Fibroblast of skin of back (primary cell): ENCODE measurements at places on chromosomes 11 and 22.

- no peak for DNase-seq
Observed at GRCh38 chr11:134481135-134481534, 69.1 kb upstream of the B3GAT1 start.

GRCh38 chr11:118998822-118999221, 884 bp downstream of the CENATAC start:
- peak; percentile 50 for DNase-seq

DNA sequence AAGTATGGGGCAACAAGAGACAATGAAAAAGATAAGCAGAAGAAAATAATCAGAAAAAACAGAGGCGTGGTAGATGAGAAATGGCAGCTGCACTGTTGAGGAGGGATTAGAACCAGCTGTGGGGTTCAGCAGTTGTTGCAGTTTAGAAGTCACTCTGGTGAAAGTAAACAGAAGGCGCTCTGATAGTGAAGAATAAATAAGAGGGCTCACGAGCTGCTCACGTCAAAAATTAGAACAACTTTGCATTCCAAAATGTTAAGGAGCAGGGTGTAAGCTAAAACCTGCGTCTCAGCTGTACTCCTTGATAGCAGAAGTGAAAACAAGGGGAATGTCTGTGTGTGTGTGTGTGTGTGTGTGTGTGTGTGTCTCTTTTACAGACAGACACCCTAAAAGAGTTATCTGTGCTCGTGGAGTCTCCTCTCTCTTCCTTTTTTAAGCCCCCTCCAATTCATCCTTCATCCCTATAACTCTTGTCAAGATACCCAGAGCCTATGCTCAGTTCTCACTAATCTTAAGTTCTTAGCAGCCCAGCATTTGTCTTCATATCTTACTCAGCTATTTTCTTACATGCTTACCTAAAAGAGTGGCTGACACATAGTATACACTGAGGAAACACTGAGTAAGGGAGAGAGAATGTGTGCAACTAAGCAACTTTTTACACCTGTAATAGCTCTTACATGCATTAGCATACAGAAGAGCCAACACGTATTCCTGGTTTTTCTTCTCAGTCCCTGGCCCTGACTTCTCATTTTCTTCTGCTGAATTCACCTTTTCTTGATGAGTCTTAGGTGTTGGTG, 8.9 kb downstream of the TTC17 start:
- no peak for DNase-seq

GRCh38 chr11:130773244-130773820, 142.9 kb downstream of the SNX19 start:
- no peak for DNase-seq

- DNase-seq: peak; percentile 79
Observed at GRCh38 chr11:7204778-7205177, 46.9 kb upstream of the SYT9 start.

DNA sequence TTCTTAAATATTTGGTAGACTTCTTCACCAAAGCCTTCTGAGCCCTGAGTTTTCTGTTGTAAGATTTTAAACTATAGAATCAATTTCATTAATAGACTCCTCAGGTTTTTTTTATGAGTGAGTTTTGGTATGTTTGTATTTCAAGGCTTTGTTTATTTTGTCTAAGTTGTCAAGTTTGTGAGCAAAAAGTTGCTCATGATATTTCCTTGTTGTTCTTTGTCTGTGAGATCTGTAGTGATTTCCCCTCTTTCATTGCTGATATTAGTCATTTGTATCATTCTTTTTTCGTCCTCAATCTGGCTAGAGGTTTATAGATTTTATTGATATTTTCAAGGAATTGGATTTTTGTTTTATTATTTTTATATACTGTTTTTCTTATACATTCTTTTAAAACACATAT, 121.0 kb downstream of the MORC2 start:
- no peak for DNase-seq

DNA sequence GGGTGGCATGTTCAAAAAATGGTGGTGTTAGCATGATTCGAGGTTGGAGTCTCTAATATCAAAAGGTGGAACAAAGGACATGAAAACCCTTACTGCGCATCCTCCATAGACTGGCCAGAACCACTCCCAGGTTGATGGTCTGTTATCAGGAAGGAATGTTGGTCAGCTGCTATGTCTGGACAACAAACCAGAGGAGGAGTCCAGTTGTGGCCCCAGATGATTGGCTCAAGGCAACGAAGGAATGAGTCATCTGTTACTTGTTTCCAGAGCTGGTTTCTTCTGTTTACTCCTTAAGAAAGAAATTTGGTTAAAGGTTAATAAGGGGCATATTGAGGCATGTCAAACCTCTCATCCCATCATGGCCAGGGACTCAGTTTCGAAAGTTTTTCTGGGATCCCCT, 56.8 kb upstream of the GRIA4 start:
- no peak for DNase-seq

- no peak for DNase-seq
Observed at GRCh38 chr22:18096823-18097222, 13.8 kb upstream of the TUBA8 start.

GRCh38 chr22:41001722-41002122, 50.5 kb downstream of the RBX1 start:
- peak; percentile 22 for DNase-seq

GRCh38 chr11:63020671-63021291, 5.1 kb upstream of the SLC22A8 start:
- no peak for DNase-seq

DNA sequence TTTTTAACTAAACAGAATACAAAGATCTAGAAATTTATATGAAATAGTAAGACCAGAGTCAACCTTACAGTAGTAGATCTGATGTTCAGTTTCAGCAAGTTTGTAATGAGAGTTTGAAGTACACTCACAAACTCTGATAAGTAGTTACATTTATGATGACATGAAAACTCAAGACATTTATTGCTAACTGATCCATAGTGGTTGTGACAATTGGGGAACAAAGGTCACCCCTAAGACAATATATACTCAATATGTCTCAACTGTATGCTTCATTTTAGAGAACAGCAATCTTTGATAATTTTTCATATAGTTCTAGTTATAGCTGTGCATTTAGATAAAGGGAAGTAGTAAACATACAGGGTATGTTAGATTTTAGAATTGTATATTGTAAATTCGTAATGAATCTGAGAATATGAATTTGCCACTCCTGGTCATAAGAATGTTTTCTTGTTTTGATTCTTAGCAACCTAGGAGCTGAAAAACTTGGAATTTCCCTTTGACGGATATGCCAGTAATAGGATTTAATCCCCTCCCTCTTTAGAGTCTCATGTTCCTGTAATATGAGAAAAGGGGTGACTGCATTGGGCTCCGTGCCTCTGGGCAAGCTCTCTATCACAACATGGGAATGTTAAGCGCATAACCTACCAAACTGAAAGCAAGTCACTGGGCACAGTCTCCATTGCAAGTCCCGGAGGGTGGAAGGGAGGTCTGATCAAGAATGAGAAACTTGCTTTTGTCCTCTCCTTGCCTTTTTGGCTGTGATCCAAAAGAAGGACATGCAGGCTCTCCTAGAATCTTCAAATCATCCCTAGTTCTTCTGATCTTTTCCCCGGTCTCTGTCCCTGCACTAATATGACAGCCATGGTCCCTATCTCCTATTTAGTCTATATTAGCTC, 11.4 kb downstream of the OR10D3 start:
- DNase-seq: peak; percentile 7

- no peak for DNase-seq
Observed at GRCh38 chr11:24457985-24458384, 38.9 kb upstream of the LUZP2 start.

- DNase-seq: no peak
Observed at GRCh38 chr22:27662359-27663301, 138.9 kb downstream of the MN1 start.

DNA sequence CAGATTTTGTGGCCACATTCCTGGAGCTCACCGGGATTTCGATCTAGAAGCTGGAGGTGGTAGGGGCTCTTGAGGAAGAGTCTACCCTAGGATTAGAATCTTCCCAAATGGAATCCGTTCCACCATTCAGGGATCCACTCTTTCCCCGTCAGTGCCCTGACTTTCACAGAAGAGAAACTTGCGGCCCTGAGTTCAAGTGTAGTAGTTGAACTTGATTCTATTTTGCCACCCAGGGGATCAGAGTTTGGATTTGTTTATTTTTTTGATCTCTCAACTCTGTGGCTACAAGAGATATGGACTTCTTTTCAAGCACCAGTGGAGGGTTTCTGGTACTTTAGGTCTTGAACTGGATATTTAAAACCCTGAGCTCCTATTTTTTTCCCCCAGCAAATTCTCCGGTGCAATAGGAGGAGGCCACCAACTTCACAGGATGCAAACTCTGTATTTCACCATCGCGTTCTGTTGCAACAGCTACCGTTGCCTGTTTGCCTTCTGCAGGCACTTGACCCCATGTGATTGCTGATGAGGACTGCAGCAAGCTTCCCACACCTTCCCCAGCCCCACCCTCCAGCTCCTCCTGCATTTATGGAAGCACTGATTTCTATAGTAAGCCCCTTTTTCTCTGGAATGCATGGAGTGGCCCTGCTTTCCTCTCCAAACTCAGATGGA, 14.8 kb upstream of the MRGPRF start:
- no peak for DNase-seq

GRCh38 chr11:6022956-6023355, 7.6 kb downstream of the OR56A1 start:
- DNase-seq: peak; percentile 9

DNA sequence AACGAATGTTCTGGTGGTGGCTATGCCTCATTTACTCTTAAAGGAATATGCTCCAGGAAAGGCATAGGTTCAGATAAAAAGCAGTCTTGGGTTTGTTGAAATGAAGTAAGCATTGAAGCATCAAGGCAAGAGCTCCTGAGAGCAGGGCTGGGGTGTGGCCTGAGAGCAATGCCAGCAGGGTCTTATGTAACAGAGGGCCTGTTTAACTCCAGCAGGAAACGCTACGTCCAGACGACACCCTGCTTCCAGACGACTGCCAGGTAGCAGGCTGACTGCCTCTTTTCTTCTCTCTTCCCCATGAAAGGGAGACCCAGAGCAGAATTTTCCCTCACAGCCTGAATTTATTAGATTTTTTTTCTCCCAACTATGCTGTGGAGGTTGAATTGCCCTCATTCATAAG, 127.2 kb upstream of the SLC5A12 start:
- DNase-seq: no peak

- DNase-seq: no peak
Observed at GRCh38 chr11:101009690-101010055, 119.9 kb downstream of the PGR start.
